ENCODE measurements at places on chromosomes 12 and 14. TPM values are rescaled to one million over a fixed set of nuclear protein-coding genes. Genes with fewer than 3 reads are reported as not detected.

DNA sequence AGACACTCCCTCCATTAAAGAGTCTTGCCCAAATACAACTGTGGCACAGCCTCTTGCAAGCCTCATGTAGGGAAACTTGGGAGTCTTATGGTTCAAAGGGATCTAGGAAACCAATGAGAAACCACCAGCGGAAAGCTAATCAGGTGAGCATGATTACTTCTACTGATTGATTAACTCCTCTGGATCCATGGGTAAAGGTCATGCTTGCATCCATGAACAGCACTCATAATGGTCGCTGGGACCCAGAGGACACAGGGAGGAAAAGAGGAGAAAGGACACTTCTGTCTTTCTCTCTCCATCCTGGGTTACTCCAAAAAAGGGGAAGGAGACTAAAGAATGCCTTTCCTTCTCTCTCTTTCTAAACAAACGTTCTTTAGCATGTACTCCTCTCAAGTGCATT lies 1397.2 kb downstream of the LRFN5 start:
- H3K4me1 ChIP-seq, result no peaks in the 10 kb centered on the region
- DNase-seq, result no peak
- no peaks in the 10 kb centered on the region for H3K36me3 ChIP-seq

DNA sequence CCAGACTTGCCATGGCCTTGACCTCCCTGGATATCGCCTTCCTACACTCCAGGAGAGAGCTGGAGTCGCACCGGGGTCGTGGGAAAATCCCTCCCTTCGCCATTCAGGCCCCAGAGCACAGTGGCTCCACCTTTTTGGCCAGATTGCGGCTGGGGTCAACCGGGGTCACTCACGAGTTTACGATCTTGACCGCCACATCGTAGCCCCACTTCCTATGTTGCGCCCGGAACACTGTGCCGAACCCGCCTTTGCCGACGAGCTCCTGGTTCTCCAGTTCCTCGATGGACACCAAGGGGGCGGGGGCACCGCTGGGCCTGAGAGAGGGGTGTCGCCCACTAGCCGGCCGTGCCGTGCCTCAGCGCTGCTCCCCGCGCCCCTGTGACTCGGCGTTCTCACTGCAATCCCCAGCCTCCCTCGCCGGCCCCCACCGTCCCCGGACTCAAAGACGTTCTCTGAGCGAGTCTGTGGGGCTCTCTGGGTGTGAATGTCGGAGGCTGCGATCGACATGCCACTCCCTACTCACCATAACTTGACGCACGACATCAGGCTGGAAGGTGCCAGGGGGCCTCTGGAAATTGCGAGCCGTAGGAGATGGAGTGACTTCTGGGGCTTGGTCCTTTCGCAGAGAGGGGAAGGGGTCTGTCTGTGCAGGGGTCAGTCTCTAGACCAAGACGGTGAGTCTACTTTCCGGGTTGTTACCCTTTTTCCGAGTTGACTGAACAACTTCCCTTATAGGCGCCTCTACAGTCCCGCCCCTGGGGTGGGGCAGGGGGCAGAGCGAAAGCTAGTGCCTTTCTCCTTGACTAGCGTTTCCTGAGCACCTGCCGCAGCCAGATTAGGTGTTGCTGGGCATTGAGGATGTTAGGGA lies at the start of gene RIPK3:
TSS of gene RIPK3 (minus strand) at position 708 of the 868 bp plus-strand sequence. CDS start at position 543, 165 bp downstream.
- peaks cover 27% of the 10 kb centered on the region for H3K4me1 ChIP-seq
- no peaks in the 10 kb centered on the region for H3K36me3 ChIP-seq
- no peak within 1 kb of the TSS for H3K27ac ChIP-seq
- H3K27me3 ChIP-seq, result peaks cover 71% of the 10 kb centered on the region
- H3K4me3 ChIP-seq, result peak within 1 kb of the TSS; percentile 22

DNA sequence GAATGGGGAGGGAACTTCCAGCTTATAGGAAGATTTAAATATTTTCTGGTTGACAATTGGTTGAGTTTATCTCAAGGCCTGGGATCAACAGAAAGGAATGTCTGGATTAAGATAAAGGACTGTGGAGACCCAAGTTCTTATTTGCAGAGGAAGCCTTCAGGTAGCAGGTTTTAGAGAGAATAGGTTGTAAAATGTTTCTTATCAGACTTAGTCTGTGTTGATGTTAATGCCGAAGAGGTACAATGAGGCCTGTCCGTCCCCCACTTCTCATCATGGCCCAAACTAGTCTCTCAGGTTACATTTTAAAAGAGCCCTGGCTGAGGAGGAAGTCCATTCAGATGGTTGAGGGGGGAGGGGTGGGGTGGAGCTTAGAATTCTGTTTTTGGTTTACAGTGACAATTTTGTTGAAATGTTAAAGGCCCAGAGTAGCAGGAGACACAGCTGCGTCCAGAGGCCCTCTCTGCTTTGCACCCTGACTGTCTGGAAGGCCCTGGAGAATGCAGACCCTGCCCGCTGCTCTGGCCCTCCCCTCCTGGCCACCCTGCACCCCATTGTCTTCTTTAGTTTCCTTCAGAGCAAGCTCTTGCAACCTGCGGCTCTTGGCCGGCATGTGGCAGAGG lies 672.5 kb upstream of the TMEM132C start:
- DNase-seq, result no peak
- no peak overlapping the region for H3K4me3 ChIP-seq
- no peaks in the 10 kb centered on the region for H3K27me3 ChIP-seq
- H3K4me1 ChIP-seq, result no peaks in the 10 kb centered on the region

DNA sequence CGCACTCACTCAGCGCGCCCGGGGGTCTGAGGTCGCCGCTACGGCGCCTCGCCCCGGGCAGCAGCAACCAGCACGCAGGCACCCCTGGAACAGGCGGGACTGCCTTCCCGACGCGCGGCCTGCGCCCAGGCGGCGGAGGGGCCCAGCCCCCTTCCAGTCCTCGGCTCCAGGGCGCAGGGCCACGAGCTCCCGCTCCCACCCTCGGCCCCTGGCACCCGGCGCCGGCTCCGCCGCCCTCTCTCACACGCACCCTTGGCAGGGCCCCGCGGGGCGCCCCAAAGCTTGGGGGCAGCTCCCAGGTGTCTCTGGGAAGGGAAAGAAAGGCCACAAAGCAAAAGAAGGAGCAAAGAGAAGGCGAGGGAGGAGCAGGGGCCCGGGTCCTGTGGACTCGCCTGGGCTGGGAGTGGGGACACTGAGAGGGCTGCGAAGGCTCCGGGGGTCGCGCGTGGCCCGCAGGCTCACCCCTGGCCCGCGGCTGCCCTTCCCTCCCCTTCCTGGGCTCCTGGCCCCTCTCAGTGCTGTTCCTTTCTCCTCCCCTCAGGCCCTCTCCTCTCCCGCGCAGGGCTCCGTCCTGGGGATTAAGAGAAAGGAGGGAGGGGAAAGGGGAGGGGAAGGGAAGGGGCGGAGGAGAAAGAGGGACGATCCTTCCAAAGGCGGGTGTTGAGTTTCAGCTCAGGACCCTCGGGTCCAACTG lies 907 bp upstream of the EFS start:
- H3K4me3 ChIP-seq, result peak overlapping the region; percentile 58
- H3K27me3 ChIP-seq, result peaks cover 4% of the 10 kb centered on the region
- peak overlapping the region; percentile 98 for H3K27ac ChIP-seq
- peak; percentile 75 for DNase-seq
- no peaks in the 10 kb centered on the region for H3K36me3 ChIP-seq
- peaks cover 48% of the 10 kb centered on the region for H3K4me1 ChIP-seq

- DNase-seq, result no peak
- H3K4me3 ChIP-seq, result no peak overlapping the region
- no peaks in the 10 kb centered on the region for H3K4me1 ChIP-seq
- H3K36me3 ChIP-seq, result no peaks in the 10 kb centered on the region
Measured at GRCh38 chr12:104686196-104686595, 229.4 kb downstream of the CHST11 start.

DNA sequence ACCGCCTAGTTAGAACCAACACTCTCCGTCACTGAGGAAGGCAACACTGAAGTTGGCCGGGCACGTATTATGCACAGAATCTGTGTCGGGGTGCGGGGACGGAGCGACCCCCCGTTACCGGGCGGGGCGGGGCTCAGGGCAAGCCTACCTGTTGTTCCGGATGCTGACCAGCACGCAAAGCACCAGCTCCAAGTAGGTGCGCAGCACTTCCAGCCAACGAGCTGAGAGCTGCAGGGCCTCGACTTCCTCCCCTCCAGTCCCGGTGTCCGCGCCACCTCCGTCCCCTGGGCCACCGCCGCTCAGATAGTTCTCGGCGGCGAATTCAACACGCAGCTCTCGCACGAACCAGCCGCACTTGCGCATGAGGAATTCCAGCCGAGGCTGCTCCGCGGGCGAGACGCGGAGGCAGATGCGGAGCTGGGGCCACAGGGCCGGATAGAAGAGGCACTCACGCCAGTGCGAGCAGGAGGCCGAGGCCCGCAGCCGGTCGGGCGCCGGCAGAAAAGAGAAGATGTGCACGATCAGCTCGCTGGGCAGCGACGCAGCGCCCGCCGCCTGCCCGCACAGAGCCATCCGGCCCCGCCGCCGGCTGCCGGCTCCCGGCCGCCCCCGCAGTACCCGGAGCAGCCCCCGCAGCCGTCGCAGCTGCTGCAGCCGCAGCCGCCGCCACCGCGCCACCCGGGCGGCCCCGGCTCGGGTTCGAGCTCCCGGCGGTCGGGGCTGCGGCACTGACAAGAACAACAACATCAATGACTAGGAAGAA lies 636 bp downstream of the FBXO33 start:
- no peaks in the 10 kb centered on the region for H3K36me3 ChIP-seq
- peak overlapping the region; percentile 92 for H3K4me3 ChIP-seq
- peak; percentile 72 for DNase-seq
- no peaks in the 10 kb centered on the region for H3K27me3 ChIP-seq

DNA sequence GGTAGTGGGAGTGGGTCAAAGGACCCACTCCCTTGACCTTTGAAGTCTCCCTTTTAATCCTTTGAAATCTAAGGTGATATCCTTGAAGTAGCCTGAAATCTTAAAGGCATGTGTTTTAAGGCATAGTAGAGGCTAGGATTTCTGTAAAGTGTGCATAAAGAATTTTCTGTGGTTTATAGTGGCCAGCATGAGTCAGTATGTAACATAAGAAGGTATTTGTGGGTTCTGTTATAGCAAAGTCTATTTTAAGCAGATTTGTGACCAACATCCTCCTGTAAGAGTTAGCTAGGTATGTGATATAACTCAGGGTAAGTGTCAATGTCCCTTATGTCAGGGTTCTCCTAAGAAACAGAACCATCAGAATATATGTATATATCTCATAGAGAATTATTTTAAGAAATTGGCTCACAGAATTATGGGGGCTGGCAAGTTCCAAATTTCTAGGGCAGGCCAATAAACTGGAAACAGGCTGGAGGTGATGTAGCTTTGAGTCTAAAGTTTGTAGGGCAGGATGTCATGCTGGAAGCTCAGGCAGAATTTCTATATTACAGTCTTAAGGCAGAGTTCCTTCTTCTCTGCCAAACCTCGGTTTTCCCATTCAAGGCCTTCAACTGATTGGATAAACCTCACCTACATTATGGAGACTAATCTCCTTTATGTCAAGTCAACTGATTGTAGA lies 18.7 kb upstream of the EPYC start:
- no peaks in the 10 kb centered on the region for H3K4me1 ChIP-seq
- H3K27me3 ChIP-seq, result no peaks in the 10 kb centered on the region
- H3K4me3 ChIP-seq, result no peak overlapping the region
- no peaks in the 10 kb centered on the region for H3K36me3 ChIP-seq
- H3K27ac ChIP-seq, result no peak overlapping the region

GRCh38 chr12:3216726-3217682 lies 139.8 kb downstream of the TSPAN9 start:
- peaks cover 17% of the 10 kb centered on the region for H3K36me3 ChIP-seq
- H3K27me3 ChIP-seq, result no peaks in the 10 kb centered on the region
- no peak overlapping the region for H3K4me3 ChIP-seq
- H3K4me1 ChIP-seq, result peaks cover 59% of the 10 kb centered on the region
- DNase-seq, result no peak

GRCh38 chr12:101782273-101782731 lies 43.0 kb upstream of the SYCP3 start:
- no peak overlapping the region for H3K27ac ChIP-seq
- H3K4me3 ChIP-seq, result no peak overlapping the region
- no peak for DNase-seq
- H3K4me1 ChIP-seq, result peaks cover 3% of the 10 kb centered on the region
- peaks cover 4% of the 10 kb centered on the region for H3K36me3 ChIP-seq

DNA sequence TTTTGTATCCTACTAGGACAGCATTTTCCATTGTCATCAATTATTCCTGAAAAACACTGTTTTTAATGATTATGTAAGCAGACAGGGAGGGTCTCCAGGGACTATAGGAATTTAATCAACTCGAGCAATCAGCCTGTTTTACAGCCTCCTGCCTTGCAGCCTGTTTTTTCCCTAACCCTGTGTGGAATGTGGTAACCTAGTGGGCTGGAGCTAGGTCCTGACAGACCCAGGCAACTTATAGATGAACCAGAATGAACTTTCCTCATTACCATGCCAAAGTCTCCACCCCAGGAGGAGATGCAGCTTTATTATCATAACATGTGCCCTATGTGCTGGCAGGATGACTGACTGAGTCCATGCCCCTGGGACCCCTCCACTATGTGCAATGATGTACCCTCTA lies 375.1 kb downstream of the BMP4 start:
- no peak overlapping the region for H3K4me3 ChIP-seq
- no peak overlapping the region for H3K27ac ChIP-seq
- H3K36me3 ChIP-seq, result no peaks in the 10 kb centered on the region
- no peaks in the 10 kb centered on the region for H3K4me1 ChIP-seq
- H3K27me3 ChIP-seq, result no peaks in the 10 kb centered on the region

DNA sequence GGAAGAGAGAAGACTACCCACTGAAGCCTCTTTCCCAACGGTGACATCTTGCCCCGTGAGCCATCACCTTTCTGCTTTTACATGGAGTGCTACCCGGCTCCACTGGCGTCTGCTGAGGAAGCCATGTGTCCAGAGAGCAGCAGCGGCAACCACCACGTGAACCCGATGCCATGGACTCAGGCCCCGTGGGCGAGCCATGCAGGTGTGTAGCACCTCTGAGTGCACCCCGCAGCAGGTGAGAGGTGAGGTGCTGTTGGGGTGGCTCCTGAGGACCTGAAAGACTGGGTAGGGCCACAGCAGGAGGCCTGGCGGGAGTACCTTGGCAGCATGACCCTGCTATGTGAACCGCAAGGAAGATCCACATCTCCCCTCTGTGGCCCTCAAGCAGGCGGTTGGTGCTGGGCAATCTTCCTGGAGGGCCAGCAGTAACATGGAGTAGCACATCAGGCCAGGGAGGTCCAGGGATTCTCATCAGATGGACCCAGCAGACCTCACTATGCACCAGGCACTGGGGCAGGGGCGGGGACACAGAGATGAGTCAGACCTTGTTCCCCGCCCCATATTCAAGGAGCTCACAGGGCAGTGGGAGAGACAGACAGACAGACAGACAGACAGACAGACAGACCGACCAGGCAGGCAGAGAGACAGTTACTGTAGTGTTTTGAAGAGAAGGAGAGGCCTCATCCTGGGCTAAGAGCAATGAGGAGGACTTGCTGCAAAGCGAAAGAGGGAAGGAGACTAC lies 129.6 kb downstream of the PAPOLA start:
- H3K4me3 ChIP-seq, result no peak overlapping the region
- no peak overlapping the region for H3K27ac ChIP-seq
- H3K36me3 ChIP-seq, result no peaks in the 10 kb centered on the region
- H3K27me3 ChIP-seq, result no peaks in the 10 kb centered on the region
- no peak for DNase-seq

OR11H6 gene
- not detected for polyA plus RNA-seq

RFX4 gene
- 65.8 TPM for polyA plus RNA-seq
